ENCODE measurements at places on chromosomes 3 and 15. TPM values are rescaled to one million over a fixed set of nuclear protein-coding genes. Genes with fewer than 3 reads are reported as not detected.

- no peak for DNase-seq
Measured at GRCh38 chr3:35946854-35947515, 307.7 kb downstream of the ARPP21 start.

- peak; percentile 61 for DNase-seq
Measured at GRCh38 chr3:150114873-150115540, 144.3 kb upstream of the PFN2 start.

Gene MAGI1
- 15.7 TPM for total RNA-seq

Gene GOLGA8O
- 0.99 TPM for total RNA-seq

- DNase-seq = no peak
Measured at GRCh38 chr15:62426387-62426956, 261.4 kb upstream of the C2CD4B start.

Gene ANKUB1
- total RNA-seq = not detected

GRCh38 chr3:10015461-10015904, 10.8 kb upstream of the FANCD2 start:
- peak; percentile 99 for DNase-seq

Gene SKOR1
- total RNA-seq = 0.17 TPM

Gene CHRNB4
- not detected for total RNA-seq

GRCh38 chr15:93895976-93896770, 335.2 kb upstream of the MCTP2 start:
- no peak for DNase-seq

GRCh38 chr3:72232777-72233176, 447.8 kb upstream of the PROK2 start:
- DNase-seq = no peak

Gene KBTBD13
- not detected for total RNA-seq

- peak; percentile 74 for DNase-seq
Measured at GRCh38 chr3:151410891-151411559, 26.5 kb upstream of the P2RY12 start.

DNA sequence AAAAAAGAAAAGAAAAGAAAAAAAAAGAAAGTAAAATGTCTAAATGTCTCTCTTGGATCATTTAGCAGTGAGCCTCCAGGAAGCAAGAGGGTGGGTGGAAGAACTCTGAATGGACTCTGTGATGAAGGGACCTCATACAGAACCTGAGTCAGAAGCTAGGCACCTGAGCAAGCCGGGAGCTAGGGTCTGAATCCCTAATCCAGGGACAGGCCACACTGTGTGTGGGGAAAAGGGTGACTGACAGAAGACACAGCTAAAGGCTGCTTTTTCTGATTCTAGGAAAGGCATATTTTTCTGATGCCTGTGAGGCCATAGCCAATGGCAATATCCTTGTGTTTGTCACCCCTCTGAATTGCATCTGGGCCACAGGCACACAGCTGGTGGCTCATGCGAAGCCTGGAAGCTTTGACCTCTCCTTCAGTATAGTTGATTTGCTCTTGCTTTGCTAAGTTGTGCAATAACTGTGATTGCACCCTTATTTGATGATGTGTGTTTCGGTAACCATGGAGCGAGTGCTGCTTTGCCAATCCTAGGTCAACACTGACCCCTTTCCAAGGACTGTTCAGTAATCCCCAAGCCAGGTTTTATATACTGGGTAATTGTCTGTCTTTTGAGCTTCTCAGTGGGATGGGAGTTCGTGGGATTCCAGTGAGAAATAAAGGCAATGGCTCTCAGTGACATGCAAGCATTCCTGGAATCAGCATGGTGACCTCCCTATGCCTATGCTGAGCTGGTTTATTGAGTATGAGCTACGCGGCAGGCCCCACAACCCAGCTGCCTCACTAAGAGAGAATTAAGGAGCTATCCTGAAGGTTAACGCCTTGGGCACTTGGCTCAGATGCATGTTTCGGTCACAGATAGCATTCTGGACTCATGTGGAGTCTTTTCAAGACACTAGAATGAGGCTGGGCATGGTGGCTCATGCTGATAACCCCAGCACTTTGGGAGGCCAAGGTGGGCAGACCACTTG, 49.0 kb upstream of the OSBPL11 start:
- DNase-seq = no peak
